Right kidney (tissue), 9 donors: ENCODE measurements at places on chromosomes 2 and 18.
A peak's percentile ranks its signal among the peaks of the same experiment; 100 is the strongest.

- DNase-seq = no peak
These were observed 8.1 kb downstream of the MBP start for GRCh38 chr18:77124452-77124922.

- DNase-seq = no peak
These were observed 40.7 kb downstream of the VIT start for GRCh38 chr2:36737131-36737750.

DNA sequence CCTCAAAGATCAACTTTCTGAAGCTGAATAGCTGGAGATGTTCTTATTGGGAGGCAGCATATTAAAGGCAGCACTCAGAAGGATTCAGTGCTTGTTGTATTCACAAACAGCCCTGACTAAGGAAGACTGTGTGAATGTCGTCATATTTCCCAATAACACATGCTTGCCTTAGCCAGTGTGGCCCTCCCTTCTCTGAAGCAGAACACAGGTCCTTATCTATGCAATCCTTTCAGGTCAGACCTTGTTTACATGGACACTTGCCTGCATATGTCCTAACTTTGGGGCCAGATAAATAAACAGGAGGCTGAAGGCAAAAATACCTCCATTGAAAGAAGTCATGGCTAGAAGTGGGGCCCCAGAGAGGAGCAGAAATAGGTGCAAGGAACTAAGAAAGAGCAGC lies 97.2 kb downstream of the SLC4A3 start:
- no peak for DNase-seq

- DNase-seq = peak; percentile 56
These were observed 221.4 kb downstream of the CLIP4 start for GRCh38 chr2:29336341-29337241.

DNA sequence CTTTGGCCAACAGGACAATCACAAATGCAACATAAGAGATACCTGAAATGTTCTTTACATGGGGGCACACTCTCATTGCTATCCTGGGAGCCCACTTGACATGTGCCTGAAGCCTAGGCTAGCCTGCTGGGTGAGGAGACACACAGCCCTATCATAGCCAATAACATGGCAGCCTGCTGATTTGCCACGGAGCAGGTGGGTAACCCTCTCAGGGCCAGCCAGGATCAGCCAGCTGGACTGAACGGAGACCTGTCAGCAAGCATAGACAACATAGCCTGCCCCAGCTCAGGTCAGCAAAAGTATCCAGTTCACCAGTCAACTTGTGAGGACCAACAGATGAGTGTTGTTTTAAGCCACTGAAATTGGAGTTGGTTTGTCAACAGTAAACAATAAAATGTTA lies 566.5 kb downstream of the DCDC2C start:
- DNase-seq = no peak

- no peak for DNase-seq
These were observed 2.9 kb downstream of the HOXD13 start for GRCh38 chr2:176095421-176095820.

GRCh38 chr2:18845854-18846445 lies 256.6 kb upstream of the NT5C1B start:
- DNase-seq = no peak

DNA sequence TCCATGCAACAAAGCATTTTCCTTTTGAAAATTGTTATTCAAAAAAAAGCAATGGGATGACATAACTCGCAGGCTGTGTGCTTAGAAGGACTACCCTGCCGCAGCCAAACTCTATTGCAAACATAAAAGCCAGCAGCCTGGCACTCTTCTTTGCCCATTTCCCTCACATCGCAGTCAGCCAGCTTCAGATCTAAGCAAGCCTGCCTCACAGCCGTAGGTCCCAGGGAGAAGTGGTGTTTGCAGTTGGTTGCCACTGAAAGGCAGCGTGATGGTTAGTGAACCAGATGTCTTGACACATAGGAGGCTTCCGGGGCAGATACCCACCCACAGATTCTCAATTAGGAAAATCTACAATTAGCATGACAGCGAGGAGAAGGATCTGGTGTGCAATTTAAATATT lies 655.2 kb downstream of the RNF144A start:
- DNase-seq = no peak

- no peak for DNase-seq
These were observed 53.1 kb downstream of the HPCAL1 start for GRCh38 chr2:10355471-10356438.

- DNase-seq = no peak
These were observed 17.6 kb upstream of the CASP8 start for GRCh38 chr2:201242571-201243277.

DNA sequence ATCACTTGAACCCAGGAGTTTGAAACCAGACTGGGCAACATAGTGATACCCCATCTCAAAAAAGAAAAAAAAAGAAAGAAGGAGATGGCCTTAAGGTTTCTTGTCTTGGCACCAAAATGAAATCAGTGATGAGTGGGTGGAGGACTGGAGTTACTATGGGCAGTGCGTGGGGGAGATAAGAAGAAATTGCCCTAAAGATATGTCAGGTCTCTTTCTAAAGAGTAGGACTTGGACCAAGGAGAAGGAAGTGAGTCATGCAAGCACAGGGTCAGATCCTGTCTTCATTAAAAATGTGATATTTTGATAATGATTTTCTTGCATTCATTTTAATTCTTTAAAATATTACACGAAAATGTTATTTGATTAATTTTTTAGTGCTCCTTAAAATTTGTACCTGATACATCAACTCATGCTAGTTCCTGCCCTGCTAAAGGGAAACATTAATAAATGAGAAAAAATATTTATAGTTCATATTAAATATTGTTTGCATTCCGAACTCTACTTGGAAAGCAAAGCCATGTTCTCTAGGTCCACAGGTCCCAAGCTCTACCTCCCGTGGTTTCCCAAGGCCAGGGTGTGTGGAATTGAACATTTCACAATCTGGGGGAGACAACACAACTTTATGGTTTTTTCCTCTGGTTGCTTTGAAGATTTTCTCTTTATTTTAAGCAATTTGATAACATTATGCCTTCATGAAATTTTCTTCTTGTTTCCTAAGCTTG lies 62.6 kb upstream of the CTLA4 start:
- no peak for DNase-seq

DNA sequence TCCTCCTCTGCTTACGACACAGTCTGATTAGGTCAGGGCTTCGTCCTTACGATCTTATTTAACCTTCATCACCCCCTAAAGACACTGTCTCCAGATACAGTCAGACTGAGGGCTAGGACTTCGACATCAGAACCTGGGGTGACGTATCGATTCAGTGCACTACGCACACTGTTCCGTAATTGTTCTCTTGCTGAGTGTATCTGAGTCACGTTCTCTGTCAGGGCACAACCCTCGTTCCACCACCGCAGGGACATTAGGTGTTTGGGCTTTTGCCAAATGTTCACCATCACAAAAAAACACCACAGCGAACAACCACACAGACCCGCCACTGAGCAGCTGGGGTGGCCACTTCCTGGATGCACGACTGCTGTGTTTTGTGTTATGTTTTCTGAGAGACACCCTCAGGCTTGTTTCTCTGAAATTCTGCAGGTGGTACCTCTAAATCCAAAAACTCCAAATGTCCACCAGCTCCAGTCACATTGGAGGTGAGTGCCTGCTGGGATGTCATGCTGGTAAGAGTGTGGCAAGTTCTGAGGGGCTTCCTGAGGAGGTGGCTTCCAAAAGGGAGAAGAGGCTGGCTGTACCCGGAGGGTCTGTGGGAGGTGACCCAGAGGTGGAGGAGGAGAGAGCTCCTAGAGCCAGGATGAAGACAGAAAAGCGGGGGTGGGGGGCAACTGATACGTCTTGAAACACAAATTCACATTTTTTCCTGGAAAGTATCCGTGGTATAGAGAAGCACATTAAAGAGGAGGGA lies 66.6 kb downstream of the ADNP2 start:
- no peak for DNase-seq

- no peak for DNase-seq
These were observed 33.6 kb upstream of the SERPINE2 start for GRCh38 chr2:224072541-224073188.
